ENCODE measurements at places on chromosomes 11 and 22.

DNA sequence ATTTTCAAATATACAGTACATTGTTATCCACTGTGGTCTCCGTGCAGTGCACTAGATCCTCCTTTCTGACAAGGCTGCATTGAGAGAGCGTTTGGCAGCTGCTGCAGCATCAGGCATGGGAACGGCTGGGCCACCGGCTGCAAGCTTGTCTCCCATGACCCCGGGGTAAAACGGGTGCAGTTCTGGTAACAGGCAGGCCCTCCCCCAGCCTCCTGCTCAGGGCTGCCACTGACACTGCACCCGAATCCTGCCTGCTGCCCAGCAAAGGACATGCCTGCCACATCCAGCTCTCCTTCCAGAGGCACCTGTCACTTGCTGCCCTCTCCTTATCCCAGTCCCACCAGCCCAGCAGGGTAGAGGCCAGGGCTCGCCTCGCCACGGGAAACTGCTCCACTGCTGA is 124.5 kb upstream of the TMEM45B start:
- DNase-seq = no peak

DNA sequence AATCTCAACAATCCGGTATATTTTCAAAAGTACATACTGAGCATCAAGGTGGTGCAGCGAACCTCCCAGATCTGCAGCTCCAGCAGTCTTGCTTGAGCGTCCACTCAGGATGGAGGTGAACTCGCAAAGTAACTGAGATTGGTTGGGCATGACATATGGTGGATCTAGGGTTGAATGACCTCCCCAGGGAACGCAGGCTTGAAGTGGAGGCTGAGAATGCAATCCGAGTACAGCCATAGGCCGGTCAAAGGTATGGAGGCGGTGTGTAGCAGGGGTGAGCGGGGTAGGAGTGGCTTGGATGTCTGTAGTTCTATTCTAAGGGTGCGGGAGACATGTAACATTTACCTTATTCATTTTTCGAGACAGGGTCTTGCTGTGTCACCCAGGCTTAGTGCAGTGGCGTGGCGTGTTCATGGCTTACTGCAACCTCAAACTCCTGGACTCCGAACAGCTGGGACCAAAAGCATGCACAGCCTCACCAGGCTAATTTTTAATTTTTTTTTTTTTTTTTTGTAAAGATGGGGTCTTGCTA is 631 bp upstream of the C22orf39 start:
- DNase-seq = peak; percentile 65

- no peak for DNase-seq
These were observed 299.4 kb downstream of the CTTN start for GRCh38 chr11:70697701-70698100.

DNA sequence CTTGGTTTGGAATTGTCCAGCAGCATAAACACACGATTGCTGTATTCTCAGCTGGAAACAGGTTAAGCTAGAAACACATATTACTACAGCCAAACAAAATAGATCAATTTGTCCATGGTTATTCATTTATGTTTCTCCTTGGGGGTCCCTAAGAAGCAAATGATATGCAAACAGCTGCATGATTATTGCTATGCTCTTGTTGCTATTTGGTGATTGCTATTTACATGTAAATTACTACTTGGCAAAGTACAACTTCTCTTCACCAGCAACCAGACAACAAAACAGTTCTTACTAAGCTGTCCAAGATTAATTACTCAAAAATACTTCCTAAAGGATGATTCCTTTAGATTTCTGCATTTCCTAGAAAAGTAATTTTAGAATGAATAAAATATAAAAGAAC is 567.9 kb upstream of the ARHGAP42 start:
- DNase-seq = no peak

GRCh38 chr22:31206896-31207687 is 5.0 kb upstream of the LIMK2 start:
- DNase-seq = peak; percentile 43

DNA sequence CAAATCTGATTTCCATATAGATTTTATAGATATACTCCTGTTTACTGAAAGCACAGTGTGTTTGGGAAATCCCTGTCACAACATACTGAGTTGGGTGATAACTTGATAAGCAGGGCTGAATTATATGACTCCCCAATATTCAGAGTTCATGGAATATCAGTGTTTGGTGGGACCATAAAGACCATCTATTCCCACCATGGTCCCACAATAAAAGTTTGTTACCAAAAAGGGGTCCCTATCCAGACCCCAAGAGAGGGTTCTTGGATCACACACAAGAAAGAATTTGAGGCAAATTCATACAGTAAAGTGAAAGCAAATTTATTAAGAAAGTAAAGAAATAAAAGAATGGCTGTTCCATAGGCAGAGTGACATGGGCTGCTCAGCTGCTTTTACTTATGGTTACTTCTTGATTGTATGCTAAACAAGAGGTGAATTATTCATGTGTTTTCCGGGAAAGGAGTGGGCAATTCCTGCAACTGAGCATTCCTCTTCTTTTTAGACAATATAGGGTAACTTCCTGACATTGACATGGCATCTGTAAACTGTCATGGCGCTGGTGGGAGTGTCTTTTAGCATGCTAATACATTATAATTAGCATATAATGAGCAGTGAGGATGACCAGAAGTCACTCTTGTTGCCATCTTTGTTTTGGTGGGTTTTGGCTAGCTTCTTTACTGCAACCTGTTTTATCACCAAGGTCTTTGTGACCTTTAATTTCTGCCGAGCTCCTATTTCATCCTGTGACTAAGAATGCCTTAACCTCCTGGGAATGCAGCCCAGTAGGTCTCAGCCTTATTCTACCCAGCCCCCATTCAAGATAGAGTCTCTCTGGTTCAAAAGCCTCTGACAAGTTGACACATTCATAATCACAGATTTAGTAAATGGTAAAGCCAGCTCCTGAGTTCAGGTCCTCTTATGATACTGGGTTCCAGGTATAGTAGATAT is 240.6 kb upstream of the PDGFD start:
- DNase-seq = no peak

GRCh38 chr11:23727794-23728193 is 769.1 kb upstream of the LUZP2 start:
- DNase-seq = peak; percentile 10

DNA sequence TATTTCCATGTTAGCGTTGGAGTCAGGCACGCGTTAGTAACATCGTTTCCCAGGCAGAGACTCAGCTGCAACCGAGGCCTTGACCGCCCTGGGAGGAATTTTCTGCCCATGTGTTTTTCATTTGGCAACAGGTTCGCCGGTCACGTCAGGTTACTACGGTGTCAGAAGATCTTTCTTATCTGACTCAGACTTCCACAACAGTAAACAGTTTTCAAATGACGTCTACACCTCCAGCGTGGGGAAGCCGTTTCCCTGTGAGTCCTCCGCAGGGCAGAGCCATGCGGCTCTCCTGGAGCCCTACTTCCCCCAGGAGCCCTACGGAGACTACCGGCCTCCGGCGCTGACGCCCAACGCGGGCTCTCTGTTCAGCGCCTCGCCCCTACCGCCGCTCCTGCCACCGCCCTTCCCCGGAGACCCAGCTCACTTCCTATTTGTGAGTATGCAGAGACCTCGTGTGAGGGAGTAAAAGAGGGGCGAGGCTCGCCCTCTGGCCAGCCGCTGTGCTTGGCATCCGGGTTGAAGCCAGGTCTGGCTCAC is 14.3 kb upstream of the POU2AF3 start:
- no peak for DNase-seq
